ENCODE measurements at places on chromosomes 7 and 10.
A peak's percentile ranks its signal among the peaks of the same experiment; 100 is the strongest.

GRCh38 chr10:19663344-19663743 is 152.9 kb upstream of the PLXDC2 start:
- DNase-seq, result no peak

GRCh38 chr10:64115908-64116643 is 594.9 kb downstream of the REEP3 start:
- peak; percentile 4 for DNase-seq

- DNase-seq, result no peak
Observed at GRCh38 chr7:158487631-158488151, 99.9 kb downstream of the PTPRN2 start.

- DNase-seq, result peak; percentile 44
Observed at GRCh38 chr7:7318601-7319000, 136.3 kb downstream of the C1GALT1 start.

GRCh38 chr7:157805713-157806112 is 468.9 kb downstream of the DNAJB6 start:
- DNase-seq, result no peak

- no peak for DNase-seq
Observed at GRCh38 chr10:18144928-18145327, 4.7 kb downstream of the CACNB2 start.

All from suppressor macrophage treated with lipopolysaccharide for 1 hour (primary cell).